ENCODE measurements at places on chromosomes 16 and 17.
A peak's percentile ranks its signal among the peaks of the same experiment; 100 is the strongest.

DNA sequence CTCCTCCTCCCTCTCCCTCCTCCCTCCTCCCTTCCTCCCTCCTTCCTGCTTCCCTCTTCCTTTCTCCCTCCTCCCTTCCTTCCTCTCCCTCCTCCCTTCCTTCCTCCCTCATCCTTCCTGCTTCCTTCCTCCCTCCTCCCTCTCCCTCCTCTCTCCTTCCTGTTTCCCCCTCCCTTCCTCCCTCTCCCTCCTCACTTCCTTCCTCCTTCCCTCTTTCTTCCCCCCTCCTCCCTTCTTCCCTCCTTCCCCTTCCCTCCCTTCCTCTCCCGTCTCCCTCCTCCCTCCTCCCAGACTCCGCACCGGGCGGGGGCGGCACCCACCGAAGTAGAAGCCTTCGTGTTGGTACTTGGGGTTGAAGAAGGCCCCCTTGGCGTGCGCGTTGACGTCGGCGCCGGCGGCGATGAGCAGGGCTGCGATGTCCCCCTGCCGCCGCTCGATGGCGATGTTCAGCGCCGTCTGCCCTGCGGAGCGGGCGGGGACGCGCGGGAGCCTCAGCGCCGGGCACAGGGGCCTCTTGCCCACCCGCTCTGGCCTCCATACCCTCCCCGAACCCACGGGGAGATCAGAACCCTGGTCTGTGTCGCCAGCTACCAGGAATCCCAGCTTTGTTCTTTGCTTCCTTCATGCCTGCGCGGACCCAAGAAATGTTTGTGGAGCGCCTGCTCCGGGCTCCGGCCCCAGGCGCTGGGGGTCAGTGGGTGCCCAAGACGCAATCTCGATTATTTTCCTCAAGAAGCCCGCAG is 22.2 kb downstream of the TRPV3 start:
- peak; percentile 94 for DNase-seq

- DNase-seq, result no peak
Measured at GRCh38 chr17:73060721-73061120, 31.8 kb downstream of the SLC39A11 start.

DNA sequence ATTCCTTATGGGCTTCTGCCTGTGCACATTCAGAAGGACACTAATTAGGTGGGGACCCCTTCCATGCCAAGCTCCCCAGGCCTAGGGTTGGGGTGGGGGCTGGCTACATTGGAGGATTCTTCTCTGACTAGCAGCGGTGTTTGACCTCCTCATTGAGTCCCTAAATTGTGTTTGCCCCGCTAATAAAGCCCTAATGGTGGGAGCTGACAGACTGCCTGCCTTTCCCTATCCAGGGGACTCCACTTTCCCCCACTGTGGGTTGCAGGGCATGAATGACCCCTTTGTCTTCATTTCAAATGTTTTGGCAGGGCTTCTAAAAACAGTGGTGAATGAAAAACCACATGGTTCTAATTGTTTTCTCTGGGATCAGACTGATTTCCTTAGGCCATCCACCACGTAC is 476.8 kb upstream of the CDH11 start:
- no peak for DNase-seq

- DNase-seq, result no peak
Measured at GRCh38 chr16:48113001-48113400, 42.8 kb downstream of the ABCC12 start.

GRCh38 chr17:46127524-46127923 is 65.7 kb downstream of the KANSL1 start:
- DNase-seq, result no peak

GRCh38 chr17:1718362-1719165 is 5.9 kb upstream of the WDR81 start:
- peak; percentile 43 for DNase-seq

GRCh38 chr16:19708296-19709205 is 9.5 kb downstream of the KNOP1 start:
- no peak for DNase-seq

DNA sequence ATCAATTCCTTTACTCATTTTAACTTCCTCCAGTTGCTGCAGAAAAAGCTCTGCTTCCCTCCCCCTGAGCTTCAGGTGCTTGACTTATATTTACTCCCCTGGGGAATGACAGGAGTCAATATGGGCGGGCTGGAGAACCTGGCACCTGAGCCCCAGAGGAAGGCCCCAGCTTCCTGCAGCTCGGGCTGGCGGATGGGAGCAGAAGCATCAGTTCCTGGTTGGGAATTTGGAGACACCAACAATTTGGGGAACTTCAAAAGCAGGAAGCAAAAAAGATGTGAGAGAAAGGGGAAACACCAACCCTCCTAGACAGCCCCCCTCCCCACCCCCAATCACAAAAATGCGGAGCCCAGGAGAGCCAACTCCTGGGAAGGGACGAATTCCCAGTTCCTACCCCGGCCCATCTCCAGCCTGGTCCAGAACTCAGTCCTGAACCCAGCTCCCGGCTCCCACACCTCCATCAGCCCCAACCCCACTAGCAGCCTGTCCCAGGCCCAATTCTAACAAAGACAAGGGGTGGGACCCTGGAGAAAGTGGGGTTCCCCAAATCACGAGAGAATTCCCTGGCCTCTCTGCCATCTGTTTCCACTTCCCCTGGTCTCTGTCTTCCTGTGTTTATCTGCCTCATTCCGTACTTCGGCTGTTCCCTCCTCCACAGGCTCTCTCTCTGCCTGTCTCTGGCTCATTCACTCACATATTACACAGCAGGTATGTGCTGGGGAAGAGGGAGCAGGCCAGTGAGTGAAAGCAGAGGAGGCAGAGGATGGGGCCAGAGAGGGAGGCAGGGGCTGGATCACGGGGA is 16.2 kb upstream of the ASGR2 start:
- DNase-seq, result peak; percentile 76

DNA sequence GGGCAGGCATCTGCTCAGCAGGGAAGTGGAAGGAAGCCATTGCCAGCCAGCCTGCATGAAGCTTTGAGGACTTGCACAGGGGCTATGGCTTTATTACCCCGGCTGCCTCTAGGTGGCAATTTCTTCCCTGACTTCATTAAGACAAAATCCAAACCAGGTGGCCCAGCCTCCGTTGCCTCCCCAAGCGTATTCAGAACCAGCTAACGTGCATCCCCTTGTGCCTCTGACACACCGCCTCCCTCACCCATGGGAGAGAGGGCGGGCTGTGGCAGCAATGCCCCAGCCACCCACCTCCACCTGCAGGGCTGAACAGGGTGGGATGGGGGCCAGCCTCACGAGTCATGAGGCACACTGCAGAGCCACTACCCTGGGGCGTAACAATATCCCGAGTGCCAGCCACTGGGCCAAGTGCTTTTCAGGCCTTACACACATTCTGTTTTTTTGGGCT is 6.8 kb downstream of the KIFC3 start:
- DNase-seq, result peak; percentile 90

- DNase-seq, result no peak
Measured at GRCh38 chr16:58119509-58119845, 9.7 kb downstream of the CFAP20 start.

DNA sequence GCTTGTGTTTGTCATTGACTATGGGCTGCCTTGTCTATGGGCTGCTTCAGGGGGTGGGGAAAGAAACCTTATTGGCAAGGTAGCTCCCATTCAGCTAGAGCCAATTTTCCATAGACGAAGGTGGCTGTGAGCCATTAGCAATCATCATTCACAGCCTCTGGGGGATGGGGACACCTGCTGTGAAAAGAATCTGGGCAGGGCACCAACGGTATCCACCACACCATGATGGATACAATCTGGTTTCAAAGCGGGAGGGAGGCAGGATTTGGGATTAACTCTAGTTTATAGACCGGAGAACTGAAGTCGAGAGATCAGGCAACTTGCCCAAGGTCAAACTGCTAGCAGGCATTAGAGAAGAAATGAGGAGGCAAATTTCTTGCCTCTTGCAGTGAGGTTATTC is 182.3 kb downstream of the SHISA9 start:
- peak; percentile 65 for DNase-seq

DNA sequence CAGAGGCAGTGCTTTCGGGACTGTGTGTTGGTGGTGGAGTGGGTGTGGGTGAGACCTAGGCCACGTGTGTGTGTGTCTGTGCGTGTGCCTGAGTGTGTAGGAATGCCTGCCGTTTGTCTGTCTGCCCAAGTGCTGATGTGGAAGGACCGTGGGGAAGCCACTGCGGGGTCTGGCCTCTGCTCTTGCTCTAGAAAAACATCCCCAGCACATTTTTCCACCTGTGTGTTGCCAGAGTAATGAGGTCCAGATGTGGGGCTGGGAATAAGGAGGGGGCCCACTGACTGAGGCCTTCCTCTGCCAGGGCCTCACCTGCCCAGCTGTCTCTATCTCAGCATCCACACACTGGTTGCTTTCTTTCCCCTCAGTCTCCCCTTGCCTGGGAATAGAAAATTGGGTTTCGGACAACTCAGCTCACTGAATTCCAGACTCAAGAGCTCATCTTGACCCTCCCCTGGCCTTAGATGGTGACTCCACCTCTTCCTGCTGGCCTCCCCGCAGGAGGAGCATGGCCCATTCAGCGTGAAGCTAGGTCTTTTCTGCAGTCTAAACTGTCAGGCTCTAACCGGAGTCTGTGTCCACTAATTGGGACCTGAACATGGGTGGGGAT is 7.6 kb downstream of the SGCA start:
- peak; percentile 86 for DNase-seq

GRCh38 chr17:71217769-71218168 is 903.1 kb upstream of the SOX9 start:
- DNase-seq, result no peak

- peak; percentile 90 for DNase-seq
Measured at GRCh38 chr16:4315186-4316107, at the start of gene GLIS2. Gene GLIS2, plus strand, starts transcription at chr16:4316067. Its CDS starts 16,214 bp downstream, at chr16:4332281.

- no peak for DNase-seq
Measured at GRCh38 chr16:19512297-19512696, 9.6 kb downstream of the GDE1 start.

DNA sequence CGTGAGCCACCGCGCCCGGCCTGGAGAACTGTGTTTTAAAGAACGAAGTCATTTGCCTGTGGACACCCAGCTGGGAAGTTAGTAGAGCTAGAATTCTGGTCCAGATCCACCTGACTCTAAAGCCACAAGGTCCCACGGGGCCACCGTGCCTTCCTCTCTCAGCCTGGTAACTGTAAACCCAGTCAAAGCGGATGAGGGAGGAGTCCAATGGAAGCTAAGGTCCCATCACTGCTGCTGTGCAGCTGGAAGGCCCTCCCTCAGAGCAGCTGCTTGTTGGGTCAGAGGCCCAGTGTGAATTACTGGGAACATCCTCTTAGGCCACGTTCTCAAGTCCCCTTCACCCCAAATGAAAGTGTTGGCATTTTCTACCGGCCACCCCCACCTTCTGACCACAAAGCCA is 48.8 kb upstream of the CACNG5 start:
- DNase-seq, result peak; percentile 45

- no peak for DNase-seq
Measured at GRCh38 chr17:13244513-13244912, 226.7 kb upstream of the ELAC2 start.

DNA sequence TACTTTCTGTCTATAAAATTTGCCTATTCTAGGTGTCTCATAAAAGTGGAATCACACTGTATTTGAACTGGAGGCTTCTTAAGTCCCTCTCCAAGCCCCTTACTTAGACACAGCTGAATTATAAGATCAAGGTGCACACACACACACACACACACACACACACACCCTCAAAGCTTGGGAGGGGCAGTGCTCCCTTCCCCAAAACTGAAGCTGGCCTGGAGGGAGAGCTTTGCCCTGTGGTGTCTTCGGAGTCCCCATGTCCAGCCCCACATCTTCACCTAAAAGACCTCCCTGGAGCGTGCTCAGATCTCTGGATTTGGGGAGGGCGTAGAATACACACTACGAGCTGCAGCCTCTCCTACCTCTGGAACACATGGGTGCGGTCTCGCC is 828 bp downstream of the EMP2 start:
- no peak for DNase-seq

DNA sequence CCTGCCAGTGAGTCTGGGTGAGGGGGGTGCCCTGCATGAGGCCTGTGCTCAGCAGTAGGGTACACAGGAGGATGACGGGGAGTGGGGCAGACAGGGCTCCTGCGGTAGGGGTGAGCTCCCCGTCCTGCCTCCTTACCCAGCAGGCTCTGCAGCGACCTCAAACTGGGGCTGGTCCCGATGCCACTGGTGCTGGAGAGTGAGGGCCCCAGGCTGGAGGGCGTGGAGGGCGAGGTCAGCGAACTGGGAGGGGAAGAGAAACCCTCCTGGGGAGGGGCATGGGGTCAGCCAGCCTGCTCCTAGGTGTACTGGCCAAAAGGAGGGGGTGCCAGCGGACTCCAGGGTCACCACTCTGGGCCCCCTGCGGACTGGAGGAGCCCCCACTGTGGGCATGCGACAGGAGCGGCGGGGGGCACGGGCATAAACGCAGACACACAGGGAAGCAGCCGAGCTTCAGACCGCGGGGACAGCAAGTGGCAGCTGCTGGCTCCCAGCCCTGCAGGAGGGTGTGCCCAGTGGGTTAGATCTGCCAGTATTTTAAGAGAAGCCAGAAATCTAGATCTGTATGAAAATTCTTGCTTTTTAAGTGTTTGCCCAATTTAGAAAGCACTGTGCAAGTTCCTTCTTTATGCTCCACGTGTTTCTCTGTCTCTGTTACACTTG is 9.0 kb upstream of the VASN start:
- DNase-seq, result no peak

- DNase-seq, result peak; percentile 53
Measured at GRCh38 chr17:2814481-2815341, 18.5 kb downstream of the RAP1GAP2 start.

GRCh38 chr16:26026709-26027450 is 335.1 kb downstream of the HS3ST4 start:
- DNase-seq, result no peak

- DNase-seq, result no peak
Measured at GRCh38 chr16:76456016-76456415, 178.8 kb downstream of the CNTNAP4 start.

GRCh38 chr17:57949649-57950048 is 5.6 kb downstream of the CUEDC1 start:
- DNase-seq, result no peak

DNA sequence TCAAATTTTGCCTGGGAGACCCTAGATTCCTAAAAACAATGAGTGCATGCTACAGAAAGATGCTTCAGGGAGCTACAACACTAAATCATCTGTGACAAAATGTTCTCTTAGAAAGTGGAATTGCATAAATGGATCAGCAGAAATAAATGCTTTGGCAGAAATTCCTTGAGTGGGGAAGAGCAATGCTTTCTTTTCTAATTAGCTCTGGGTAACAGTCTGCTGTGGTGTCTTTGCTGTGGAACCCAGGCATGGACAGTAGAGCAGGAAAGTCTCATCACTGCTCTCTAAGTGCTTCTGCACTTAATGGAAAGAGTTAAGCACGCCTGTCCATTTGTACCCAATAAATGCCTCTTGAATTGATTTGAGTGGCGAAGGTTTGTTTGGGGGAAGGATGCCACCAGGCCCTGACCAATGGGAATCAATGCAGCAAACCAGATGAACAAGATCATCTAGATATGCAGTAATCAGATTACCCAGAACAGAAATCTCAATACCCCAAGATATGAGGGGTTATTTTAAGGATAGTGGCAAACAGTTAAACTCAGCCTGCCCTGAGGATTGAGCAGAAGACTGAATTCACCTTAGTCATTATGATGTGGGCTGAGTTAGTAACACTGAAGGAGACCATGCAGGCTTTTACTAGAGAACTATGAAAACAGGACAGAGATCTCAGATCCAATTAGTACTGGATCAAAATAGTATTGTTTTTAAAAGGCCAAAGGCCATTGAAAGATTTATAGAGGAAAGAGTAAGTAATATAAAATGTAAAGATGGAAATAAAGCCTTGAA is 13.6 kb downstream of the HLF start:
- DNase-seq, result no peak

GRCh38 chr17:28142305-28142704 is 99.8 kb downstream of the NLK start:
- no peak for DNase-seq

Measured in endodermal cell (in vitro differentiated cells).